ENCODE measurements at places on chromosomes 12 and 14.

- peak; percentile 61 for DNase-seq
These were observed 15.7 kb upstream of the FIGNL2 start for GRCh38 chr12:51863933-51864832.

GRCh38 chr12:94618995-94619695, 31.2 kb downstream of the TMCC3 start:
- DNase-seq, result no peak

DNA sequence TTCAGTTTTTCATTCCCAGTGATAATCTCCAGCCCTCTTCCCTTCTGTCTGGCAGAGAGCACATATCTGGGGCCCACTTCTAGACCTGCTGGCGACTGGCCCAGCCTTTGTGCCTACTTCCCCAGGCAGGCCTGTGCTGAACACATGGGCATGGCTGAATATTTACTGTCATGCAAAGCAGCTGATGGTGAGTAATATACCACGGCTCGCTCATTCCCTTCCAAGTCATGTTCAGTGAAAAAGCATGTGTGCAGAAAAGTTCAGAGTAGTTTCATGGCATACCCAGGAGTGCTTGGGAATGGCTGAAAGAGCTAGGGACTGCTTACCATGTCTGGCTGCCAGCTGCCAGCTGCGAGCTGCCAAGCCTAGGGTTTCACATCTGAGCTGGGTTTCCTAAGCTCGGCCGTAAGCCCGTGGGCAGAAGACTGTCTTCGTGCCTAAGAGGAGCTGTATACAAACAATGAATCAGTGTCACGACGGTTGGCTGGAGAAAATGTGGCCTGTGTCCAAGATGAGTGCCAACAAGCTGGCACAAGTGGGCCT, 179.9 kb upstream of the PELI2 start:
- peak; percentile 86 for DNase-seq

DNA sequence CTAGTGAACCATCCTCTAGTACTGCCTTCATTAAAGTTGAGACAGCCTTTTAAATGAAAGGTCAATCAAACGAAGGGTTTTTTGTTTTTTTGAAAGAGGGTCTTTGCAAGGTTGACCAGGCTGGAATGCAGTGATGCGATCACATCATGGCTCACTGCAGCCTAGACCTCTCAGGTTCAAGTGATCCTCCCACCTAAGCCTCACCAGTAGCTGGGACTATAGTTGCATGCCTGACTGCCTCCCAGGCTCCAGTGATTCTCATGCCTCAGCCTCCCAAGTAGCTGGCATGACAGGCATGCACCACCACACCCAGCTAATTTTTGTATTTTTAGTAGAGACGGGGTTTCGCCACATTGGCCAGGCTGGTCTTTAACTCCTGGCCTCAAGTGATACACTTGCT, 114.6 kb upstream of the SINHCAF start:
- no peak for DNase-seq

- no peak for DNase-seq
These were observed 113.0 kb upstream of the RAP1B start for GRCh38 chr12:68497702-68498101.

- peak; percentile 89 for DNase-seq
These were observed 3.0 kb upstream of the IFI27L2 start for GRCh38 chr14:94132285-94132887.

DNA sequence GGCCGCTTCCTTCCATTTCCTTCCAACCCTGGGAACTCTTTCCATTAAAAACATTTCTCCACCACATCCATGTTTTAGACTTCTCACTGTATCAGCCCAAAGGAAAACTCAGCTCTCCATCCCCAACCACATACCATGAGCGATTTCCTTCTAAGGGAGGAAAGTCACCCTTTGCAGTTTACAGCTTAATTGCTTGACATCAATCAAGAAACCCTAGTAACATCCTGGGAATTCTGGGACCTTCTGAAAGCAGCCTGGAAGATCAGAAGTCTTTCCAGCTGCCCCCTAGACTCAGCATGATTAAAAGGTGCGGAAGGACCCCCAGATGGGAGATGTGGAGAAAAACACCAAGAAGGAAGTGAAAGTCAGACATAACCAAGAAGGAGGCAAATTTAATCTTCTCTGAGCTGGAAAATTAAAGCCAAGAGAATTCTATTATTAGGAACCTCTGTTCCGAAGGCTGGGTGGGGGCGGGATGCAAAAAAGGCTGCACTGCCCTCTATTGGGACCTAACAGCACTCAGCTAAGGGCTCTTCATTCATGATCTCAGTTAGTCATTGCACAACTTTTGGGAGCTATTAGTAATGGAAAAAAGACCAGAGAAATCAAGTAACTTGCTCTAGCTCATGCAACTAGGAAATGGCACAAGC, 73.3 kb upstream of the PLXNC1 start:
- DNase-seq, result peak; percentile 10

- DNase-seq, result no peak
These were observed 7.3 kb upstream of the CACNB3 start for GRCh38 chr12:48810903-48811431.

GRCh38 chr14:82431031-82431430, 897.4 kb upstream of the SEL1L start:
- no peak for DNase-seq

- DNase-seq, result no peak
These were observed 74.0 kb downstream of the PCNX1 start for GRCh38 chr14:70981000-70981952.

DNA sequence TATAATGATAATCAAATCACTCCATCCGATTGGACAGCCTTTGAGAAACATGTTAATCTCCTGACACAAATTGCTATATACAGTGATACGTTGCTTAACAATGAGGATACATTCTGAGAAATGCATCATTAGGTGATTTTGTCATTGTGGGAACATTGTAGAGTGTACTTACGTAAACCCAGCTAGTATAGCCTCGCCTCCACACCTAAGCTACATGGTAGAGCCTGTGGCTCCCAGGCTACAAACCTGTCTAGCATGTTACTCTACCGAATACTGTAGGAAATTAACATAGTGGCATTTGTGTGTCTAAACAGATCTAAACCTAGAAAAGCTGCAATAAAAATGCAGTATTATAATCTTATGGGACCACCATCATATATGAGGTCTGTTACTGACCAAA, 128.6 kb upstream of the PWP1 start:
- DNase-seq, result no peak

- no peak for DNase-seq
These were observed 575 bp upstream of the FMNL3 start for GRCh38 chr12:49707812-49708147.

DNA sequence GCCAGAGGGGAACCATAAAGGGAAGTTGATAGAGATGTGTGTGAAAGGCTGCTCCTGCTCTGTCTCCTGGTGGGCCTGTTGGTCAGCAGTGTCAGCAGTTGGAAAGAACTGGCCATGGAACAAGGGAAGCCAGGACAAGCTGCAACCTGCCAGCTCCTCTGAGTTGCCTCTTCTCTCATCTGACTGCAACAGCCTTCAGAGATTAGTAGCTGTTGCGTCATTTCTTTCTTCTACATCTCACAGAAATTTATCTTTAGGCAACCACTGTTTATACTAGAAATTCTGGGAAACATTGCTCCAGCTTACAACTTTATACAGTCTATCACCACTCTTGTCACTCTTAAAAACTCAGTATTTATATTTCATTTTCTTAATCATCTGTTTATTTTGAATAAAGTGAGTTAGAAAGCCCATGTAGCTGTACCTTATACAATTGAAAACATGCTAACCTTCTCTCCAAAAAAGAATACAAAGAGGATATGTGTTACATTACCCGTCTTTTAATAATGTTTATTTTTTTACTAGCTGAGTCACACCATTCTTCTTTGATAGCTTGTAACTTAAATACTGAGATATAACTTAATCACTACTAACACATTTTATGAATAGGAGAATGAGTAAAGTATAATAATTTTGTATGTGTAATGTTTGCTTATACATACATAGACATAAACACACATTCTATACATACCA, 224.2 kb downstream of the LRFN5 start:
- peak; percentile 31 for DNase-seq

GRCh38 chr12:122837306-122838265, 2.3 kb downstream of the HIP1R start:
- DNase-seq, result no peak

GRCh38 chr14:61483476-61483875, 162.1 kb downstream of the PRKCH start:
- no peak for DNase-seq

- DNase-seq, result no peak
These were observed 22.9 kb downstream of the VDR start for GRCh38 chr12:47881826-47882427.

Data from DMS79 treated with DMSO at 0.1 percent for 48 hours (cell line).